Glomerular endothelial cell (primary cell): ENCODE measurements at places on chromosomes 1 and 21. TPM values are rescaled to one million over a fixed set of nuclear protein-coding genes. Genes with fewer than 3 reads are reported as not detected.

NFASC gene
- total RNA-seq, result 0.06 TPM in 1 of 2 replicates, not detected in the other

DNAI4 gene
- total RNA-seq, result 2.2 and 3.6 TPM in 2 replicates

RGS13 gene
- not detected in 2 replicates for total RNA-seq

TSEN15 gene
- total RNA-seq, result 22.6 and 30.8 TPM in 2 replicates

LRP8 gene
- 18.2 and 27.5 TPM in 2 replicates for total RNA-seq

HES3 gene
- not detected in 2 replicates for total RNA-seq

S100A8 gene
- not detected in 2 replicates for total RNA-seq

TCHHL1 gene
- total RNA-seq, result not detected in 2 replicates

AMY1A gene
- total RNA-seq, result not detected in 2 replicates

DMRTA2 gene
- not detected in 2 replicates for total RNA-seq

LPGAT1 gene
- 50.9 and 58.3 TPM in 2 replicates for total RNA-seq

EPHA10 gene
- 0.47 TPM in 1 of 2 replicates, not detected in the other for total RNA-seq

GFI1 gene
- 0.35 TPM in 1 of 2 replicates, not detected in the other for total RNA-seq
